ENCODE measurements at places on chromosomes 6 and 20. TPM values are rescaled to one million over a fixed set of nuclear protein-coding genes. Genes with fewer than 3 reads are reported as not detected.

The RAB32 gene
- 125 TPM for total RNA-seq

The PHACTR3 gene
- 0.12 TPM for total RNA-seq

The C6orf52 gene
- total RNA-seq = not detected

The FKBP5 gene
- 0.10 TPM for total RNA-seq

The SLC35D3 gene
- not detected for total RNA-seq

The ASIP gene
- total RNA-seq = not detected

The TOMM34 gene
- total RNA-seq = 68.0 TPM

The CD40 gene
- total RNA-seq = 0.72 TPM

The SAMD3 gene
- total RNA-seq = 0.96 TPM

The TAAR5 gene
- not detected for total RNA-seq

The NXT1 gene
- 74.9 TPM for total RNA-seq

The TMEM170B gene
- 0.60 TPM for total RNA-seq

The SLC22A3 gene
- 2.2 TPM for total RNA-seq

The CST9 gene
- not detected for total RNA-seq

The PCSK2 gene
- not detected for total RNA-seq

The GNMT gene
- not detected for total RNA-seq

The RAET1L gene
- total RNA-seq = not detected

The BPI gene
- 0.29 TPM for total RNA-seq

The GGTLC1 gene
- not detected for total RNA-seq

The EPB41L2 gene
- total RNA-seq = 33.2 TPM

The ELOVL4 gene
- total RNA-seq = 1.7 TPM

The PEX7 gene
- 17.1 TPM for total RNA-seq

The HTR1E gene
- total RNA-seq = not detected
